C1 segment of cervical spinal cord (tissue), 14 donors: ENCODE measurements at places on chromosomes 2 and 18.

DNA sequence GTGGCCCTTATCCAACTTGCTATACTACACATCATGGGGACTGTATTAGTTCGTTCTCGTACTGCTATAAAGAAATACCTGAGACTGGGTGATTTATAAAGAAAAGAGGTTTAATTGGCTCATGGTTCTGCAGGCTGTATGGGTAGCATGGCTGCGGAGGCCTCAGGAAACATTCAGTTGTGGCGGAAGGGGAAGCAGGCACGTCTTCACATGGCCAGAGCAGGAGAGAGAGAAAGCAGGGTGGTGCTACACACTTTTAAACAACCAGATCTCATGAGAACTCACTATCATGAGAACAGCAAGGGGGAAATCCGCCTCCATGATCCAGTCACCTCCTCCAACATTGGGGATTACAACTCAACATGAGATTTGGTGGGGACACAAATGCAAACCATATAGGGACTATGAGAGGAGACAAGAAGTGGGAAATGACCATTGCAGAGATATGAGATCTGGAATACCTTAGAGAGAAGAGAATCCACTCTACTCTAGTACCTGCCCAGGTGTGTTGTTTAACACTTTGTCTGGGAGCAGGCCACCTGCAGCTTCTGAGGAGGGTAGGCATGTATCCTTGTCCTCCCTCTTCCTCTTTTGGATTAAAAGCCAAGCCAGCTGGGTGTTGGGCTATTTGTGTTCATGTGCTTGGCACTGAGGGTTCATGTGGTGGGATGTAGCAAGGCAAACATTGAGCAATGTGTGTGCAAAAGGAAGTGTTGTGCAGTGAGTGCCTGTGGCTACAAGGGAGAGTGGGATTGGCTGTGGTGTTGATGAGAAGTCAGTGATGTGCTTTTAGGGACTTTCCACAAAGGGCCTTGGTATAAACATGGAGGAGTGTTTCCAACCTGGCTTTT, 22.8 kb downstream of the TTLL4 start:
- DNase-seq: peak; percentile 46

DNA sequence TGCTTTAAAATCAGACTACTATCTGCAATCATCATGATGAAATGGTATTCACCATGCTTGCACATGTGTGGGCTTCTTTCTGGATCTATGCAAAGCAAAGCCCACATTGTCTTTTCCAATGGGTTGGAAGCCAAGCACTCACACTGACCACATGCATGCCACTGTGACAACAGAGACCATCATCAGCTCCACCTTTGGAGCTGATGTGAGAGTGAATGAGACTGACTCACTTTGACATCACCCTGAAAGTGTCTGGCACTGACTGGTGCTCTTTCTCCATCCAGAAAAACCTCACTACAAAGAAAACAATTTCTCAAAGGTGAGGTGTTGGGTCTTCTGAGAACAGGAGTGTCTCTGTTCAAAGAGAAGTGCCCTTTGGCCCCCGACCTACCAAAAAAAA, 4.7 kb downstream of the MYO5B start:
- no peak for DNase-seq

- DNase-seq: no peak
Measured at GRCh38 chr2:39867268-39867667, 88.2 kb upstream of the THUMPD2 start.

- no peak for DNase-seq
Measured at GRCh38 chr2:105748566-105748965, 3.9 kb downstream of the NCK2 start.

- DNase-seq: no peak
Measured at GRCh38 chr2:4947911-4948310, 744.3 kb upstream of the SOX11 start.

DNA sequence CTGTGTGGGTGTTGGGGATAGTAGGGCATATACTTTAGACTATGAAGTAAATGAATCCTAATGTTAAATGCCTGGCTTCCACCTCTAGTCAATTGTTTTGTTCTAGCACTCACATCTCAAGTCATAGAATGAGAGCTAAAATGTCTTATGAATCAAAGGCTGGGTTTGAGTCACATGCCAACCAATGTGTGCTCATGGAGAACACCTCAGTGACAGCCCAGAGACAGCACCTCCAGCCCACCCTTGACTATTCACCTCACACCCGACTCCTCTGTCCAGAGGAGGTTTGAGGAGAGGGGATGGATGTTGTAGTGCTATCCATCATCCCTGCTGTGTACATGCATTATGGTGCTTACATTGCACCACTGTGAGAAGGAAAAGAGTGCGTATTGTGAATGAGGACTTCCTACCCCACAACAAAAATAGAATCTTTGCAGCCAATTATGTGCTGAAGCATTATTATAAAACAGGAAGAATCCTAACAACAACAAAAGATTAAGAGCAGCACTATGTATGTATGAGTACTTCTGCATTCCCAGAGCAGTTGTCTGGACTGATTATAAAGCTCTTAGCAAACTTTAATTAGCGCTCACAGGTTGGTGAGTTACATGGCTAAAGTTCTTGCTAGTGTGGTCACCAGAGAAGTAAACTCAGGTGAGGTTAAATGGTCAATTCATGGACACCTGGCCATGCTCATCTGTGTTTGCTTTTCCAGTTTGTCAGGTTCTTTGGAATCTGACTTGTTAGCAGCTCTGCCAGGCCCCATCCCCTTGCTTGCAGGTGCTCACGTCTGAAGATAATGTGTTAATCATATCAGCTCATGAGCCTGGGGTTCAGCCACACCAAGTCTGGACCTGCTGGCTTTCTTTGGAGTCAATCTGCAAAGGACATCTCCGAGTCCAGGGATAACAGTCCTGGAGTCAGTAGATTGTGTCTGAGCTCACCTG, 55.3 kb upstream of the NABP1 start:
- no peak for DNase-seq

DNA sequence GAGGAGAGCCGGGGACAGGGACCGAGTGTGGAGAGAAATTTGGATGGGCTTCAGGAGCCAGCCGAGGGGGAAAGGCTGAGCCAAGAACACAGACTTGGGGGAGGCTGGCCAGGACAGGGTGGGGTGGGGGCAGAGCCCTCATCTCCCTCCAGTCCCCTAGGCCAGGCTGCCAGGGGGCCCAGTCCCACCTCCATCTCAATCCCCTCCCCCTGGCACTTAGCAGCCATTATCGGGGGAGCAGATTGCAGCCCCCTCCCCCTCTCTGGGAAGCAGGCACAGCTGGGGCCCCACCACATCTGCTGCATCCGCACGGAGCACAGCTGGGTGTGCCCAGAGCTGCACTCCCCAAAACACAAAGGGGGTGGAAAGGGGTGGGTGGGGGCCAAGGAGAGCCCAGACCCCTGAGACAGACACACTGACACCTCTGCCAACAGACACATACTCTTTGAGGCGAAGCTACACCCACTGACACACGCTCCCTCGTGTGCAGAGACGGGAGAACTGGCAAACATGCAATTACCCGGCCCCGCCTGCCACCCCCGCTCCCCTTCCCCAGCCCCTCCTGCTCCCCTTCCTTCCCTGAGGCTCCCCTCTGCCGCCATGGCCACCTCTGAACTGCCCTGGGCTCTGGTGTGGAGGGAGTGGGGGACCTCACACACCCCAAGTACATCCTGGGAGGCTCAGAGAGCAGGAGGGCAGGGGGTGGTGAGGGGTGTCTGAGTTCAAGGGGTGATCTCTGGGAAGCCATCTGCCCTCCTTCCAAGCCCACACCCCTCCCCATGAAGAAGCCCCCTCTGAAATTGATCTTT, 5.1 kb upstream of the ASIC4 start:
- DNase-seq: no peak

GRCh38 chr18:13427354-13427753, 208.8 kb downstream of the LDLRAD4 start:
- DNase-seq: peak; percentile 39

GRCh38 chr18:38644875-38645641, 1079.5 kb upstream of the CELF4 start:
- no peak for DNase-seq

- no peak for DNase-seq
Measured at GRCh38 chr2:160652236-160652635, 158.6 kb upstream of the RBMS1 start.
